ENCODE measurements at places on chromosomes 12 and 14.

- no peak for DNase-seq
These were observed 37.6 kb upstream of the BCL2L14 start for GRCh38 chr12:12032851-12033797.

- DNase-seq, result no peak
These were observed 82.1 kb downstream of the TRAFD1 start for GRCh38 chr12:112207397-112207924.

DNA sequence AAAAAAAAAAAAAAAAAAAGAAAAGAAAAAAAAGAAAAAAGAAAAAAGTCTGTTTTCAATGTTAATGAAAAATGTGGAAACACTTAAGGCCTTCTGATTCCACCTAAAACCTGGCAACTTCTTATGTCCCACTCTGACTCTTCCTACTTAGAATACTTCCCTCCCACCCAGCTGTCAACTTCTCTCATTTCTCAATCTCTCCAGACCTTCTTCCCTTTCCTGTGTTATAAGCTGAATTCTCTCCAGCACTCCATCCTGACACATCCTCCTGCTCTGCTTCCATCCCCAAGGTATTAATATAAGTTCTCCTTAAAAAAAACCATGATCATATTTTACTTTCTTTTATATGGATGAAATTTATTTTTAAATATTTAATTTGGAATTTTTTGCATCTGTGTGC lies 20.3 kb upstream of the TMTC1 start:
- DNase-seq, result no peak

DNA sequence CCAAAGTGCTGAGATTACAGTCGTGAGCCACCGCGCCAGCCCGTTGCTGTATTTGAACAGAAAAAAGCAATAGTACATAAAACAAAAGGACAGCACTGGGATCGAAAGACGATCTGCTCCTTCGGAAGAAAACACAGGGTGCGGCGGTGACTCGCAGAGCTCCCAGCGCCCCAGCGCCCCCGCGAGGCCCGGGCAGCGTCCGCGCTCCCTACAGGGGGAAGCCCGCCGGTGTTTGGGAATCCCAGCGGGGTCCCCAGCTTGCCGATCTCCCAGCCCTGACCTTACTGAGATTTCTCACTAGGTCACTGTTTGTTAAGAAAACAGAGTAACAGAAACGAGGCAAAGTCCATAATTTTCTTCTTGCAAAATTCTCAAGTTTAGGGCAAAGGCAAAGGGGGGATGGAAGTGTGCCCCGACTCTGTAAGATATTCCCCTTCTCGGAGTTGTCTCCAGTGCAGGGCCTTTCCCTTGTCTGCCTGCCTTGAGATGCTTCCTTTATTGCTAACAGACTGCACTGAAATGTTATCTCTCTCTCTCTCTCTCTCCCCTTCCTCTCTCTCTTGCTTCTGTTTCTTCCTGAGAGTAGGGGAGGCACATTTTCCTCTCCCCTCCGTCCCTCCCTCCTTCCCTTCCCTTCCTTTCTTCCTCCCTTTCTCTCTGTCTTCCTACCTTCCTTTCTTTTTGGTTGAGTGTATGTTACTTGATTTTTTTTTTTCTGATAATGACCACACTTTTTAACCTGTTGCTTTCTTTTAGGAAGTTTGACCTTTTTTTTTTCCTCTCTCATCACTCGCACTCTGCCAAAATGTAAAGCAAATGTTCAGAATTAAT lies 91.9 kb downstream of the TMEM30B start:
- peak; percentile 11 for DNase-seq

DNA sequence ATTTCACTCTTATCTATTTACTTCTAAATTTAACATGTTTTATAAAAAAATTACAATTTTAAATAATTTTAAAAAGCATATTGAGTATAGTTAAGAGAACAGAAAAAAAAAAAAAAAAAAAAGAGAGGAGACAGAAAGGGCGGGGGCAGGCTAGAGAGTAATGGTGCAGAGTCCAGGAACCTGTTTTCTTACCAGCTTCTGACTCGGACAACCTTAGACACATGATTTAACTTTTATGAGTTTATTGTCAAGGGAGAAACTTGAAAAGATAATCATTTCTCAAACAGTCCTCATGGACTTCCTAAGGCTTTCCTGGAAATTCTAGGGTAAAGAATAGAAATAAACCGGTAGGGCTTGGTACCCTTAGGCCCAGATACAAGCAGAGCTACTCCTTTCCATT lies 84.3 kb downstream of the RPS6KA5 start:
- DNase-seq, result no peak

DNA sequence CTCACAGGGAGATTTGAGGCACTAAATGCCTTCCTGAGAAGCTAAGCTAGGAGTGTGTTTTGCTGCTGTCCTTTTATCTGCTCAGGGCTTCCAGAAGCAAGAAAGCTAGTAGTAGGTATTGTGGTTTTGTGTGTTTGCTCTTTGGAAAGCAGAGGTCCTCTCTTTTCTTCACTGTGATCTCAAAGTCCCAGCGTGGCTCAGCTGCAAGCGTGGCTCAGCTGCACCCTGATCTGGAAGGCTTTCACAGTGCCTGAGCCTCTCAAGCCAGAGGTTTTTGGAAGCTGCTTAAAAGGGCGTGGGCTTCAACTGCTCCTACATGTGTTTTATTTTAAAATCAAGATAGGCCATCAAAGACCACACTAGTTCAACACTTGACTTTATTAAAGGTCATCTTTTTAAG lies 337.4 kb upstream of the RGS6 start:
- no peak for DNase-seq

GRCh38 chr12:63980211-63980610 lies 135.7 kb downstream of the SRGAP1 start:
- DNase-seq, result no peak

DNA sequence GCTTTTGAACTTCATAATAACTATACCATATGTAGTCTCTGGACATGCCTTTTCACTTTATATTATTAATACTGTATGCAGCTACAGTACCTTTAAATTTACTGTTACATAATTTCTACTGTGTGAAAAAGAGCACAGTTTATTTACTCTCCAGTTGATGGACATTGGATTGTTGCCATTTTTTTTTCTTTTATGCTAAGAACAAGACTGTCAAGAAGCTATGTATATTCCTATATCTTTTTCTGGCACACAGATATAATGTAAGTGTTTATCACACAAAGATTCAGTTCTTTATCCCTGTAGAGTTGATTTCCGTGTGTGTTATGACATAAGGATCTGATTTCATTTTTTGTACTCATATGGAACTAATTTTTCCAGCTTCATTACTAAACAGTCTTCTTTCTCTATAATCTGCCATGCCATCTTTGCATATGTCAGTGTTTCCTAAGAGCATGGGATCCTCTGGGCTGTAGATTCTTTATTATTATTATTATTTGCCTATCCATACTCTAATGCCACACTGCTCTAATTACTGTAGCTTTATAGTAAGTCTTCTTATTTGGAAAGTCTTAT lies 593.0 kb upstream of the ATP2B1 start:
- DNase-seq, result no peak

- DNase-seq, result no peak
These were observed 218.9 kb downstream of the ADAMTS20 start for GRCh38 chr12:43332977-43333640.

DNA sequence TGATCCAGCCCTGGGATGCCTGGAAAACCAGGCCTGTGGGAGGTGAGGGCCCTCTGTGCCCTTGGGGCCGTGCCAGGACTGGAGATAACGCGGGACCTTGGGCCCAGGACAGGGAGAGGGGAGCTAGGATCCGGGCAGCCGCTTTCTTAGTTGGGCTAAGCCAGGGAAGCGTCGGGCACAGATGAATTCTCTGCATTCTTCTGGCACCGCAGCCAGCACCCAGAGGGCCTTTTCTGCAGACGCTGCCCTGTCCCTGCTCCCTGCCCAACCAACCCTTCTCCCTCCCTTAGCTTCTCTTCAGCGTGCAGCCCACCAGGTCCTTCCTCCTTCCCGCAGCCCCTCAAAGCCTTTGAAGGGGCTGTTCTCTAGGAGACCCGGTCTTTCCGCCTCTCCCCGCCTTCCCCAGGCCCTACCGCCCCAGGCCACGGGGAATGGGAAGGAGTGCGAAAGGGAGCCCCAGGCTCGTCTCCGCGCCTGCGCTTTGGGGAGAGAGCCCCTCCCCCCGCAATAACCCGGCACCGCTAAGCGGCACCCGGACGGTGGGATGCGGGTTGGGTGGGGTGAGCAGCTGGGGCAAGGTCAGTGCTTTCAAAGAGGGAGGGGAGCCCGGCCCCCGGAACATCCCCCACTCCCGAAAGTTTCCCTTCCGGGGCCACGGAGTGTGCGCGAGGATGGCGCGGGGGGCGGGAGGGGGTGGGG lies 663 bp downstream of the NCKAP5L start:
- DNase-seq, result peak; percentile 9

- DNase-seq, result no peak
These were observed 43.0 kb upstream of the CTDSP2 start for GRCh38 chr12:57889500-57889989.

DNA sequence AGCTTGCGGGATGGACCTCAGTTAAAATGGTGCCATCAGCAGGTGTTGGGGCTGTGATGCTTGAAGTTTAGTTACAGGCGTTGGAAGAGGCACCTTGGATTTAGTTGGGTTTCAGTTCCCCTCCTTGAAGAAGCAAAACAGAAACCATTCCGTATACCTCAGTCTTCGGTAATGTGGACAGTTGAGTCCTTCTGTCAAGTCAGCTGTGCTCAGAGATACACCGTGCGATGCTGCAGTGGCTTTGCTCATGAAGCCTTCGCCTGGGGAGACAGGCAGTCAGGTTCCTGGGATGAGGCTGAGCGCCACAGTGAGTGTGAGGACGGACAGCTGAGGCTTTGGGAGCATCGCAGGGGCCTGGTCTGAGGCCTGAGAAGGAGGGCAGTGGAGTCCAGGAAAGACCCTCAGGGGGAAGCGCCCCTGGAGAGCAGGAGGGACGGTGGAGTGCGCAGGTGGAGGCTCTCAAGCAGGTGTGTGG lies 7.4 kb downstream of the RAN start:
- no peak for DNase-seq

- no peak for DNase-seq
These were observed 24.3 kb downstream of the CALM1 start for GRCh38 chr14:90421001-90421631.

DNA sequence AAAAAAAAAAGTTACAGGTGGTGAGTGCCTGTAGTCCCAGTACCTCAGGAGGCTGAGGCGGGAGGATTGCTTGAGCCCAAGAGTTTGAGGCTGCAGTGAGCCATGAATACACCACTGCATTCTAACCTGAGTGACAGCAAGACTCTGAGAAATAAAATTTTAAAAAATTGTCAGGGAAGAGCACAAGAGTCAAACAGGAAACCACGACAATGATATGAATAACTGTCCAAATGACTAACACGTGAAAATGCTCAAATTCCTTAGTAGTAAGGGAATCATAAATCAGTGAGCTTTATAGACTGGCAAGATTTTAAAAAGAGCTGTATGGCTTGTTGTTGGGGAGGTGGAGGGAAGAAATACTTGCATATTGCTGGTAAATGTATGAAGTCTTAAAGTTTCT lies 12.9 kb upstream of the ASPG start:
- DNase-seq, result no peak

DNA sequence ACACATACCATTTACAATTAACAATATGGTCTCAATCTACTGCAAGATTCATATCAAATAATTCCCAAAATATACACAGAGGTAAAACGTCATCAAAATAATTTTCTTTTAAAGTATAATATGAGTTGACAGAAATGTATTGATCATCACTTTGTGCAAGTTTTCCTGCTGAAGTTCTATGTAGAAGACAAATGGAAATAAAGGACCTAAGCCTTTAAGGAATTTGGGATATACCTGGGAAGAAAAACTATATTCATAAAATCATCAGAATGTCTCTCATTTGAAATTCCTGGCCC lies 61.1 kb upstream of the DAAM1 start:
- DNase-seq, result no peak

DNA sequence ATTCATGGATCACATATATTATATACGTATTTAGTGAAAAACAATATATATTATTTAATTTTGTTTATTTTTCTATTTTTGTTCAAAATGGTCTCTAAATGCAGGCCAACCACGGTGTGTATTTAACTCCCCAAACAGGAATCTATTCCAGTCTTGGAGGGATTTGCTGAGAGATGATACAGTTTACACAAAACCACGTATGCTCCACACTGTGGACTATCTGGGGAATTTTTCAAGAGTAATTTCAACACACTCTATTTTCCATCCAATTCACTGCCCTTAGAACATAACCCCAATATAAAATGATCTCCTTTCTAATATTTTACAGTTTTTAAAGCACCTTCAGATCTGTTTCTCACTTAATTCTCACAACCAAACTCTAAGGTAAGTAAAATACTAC lies 15.3 kb downstream of the EML1 start:
- DNase-seq, result no peak

DNA sequence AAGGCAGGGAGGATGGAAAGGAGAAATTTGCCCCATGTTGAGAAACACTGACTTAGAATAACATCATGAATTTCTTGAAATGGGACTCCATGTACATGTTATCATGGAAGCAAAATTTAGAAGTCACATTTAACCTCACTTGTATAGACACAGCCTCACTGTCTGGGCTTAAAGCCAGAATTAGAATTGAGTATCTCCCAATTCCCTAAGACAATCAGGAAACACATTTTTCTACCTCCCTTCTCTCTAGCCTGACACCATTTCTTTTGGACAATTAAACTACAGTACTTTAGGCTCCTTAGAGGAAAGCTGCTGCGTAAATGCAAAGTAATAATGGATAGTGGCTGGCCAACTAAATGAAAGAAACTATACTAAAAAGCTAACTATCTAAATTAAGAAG lies 795.5 kb downstream of the C12orf50 start:
- DNase-seq, result no peak

DNA sequence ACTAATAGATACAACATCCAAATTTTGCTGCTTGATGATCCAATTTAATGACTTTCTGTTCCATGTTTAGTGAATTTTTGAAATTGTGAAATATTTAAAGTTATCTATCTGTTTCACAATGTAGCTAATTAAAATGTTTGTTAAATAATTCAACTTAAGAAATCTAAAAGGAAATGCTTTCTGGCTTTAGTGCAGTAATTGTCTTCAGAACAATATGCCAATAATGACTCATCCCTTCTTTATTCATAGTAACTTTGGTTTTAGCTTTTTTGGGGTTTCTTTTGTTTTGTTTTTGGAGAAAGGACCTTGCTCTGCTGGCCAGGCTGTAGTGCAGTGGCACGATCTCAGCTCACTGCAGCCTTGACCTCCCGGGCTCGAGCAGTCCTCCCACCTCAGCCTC lies 479.2 kb upstream of the RGS6 start:
- DNase-seq, result no peak

DNA sequence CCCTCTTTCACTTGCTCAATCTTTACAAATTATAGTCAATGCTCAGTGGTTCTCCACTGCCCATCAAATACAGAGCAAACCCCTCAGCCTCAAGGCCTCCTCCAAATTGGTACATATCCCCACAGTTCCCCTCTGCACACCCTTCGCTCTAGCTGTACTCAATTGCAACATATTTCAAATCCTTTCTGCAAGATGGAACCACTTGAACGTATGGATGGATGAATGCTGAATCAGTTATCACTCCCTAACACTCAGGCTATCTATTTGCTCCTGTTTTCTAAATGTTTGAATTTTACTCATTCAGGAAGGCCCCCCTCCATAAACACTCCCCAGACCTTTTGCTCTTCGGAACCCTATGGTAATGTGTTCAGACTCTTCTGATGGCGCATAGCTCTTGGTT lies 24.5 kb downstream of the ATG14 start:
- DNase-seq, result no peak
